ENCODE measurements at places on chromosomes 5 and 9. TPM values are rescaled to one million over a fixed set of nuclear protein-coding genes. Genes with fewer than 3 reads are reported as not detected.

Gene PTPN3
- 0.03 TPM for total RNA-seq

Gene OR1J2
- not detected for total RNA-seq

Gene TAF1L
- total RNA-seq, result 0.02 TPM

Gene GRM6
- total RNA-seq, result not detected

Gene ARHGEF39
- 13.8 TPM for total RNA-seq

Gene S1PR3
- 0.05 TPM for total RNA-seq

Gene SMIM33
- total RNA-seq, result 2.1 TPM

Gene MED10
- 51.6 TPM for total RNA-seq

Gene BTNL8
- not detected for total RNA-seq

Gene PCDHGA8
- 0.05 TPM for total RNA-seq

Gene PARP8
- total RNA-seq, result 72.7 TPM

Gene NDFIP1
- 80.4 TPM for total RNA-seq

Gene PELO
- 9.6 TPM for total RNA-seq

Gene RASGRF2
- 9.4 TPM for total RNA-seq

Gene FOXD4L6
- total RNA-seq, result not detected

Gene DOK3
- total RNA-seq, result 2.1 TPM

Gene ANXA1
- 59.9 TPM for total RNA-seq

Gene CCDC183
- total RNA-seq, result 0.46 TPM

Gene NR5A1
- not detected for total RNA-seq

Gene MAN2A1
- 41.1 TPM for total RNA-seq

Gene FSTL4
- not detected for total RNA-seq

Gene LEAP2
- 4.0 TPM for total RNA-seq

Gene WDR38
- not detected for total RNA-seq

Gene CNTLN
- total RNA-seq, result 0.43 TPM

Gene FAXDC2
- not detected for total RNA-seq

Gene MAST4
- 23.6 TPM for total RNA-seq

Gene OTP
- not detected for total RNA-seq

Gene DAP
- total RNA-seq, result 55.9 TPM

Gene RNF183
- total RNA-seq, result not detected

Gene PCDHB10
- not detected for total RNA-seq

Gene GMCL2
- total RNA-seq, result not detected

Gene CBY3
- 0.71 TPM for total RNA-seq

Gene FOXD4
- not detected for total RNA-seq

Gene ORM1
- not detected for total RNA-seq

Gene SCGB3A2
- total RNA-seq, result not detected

Gene CACFD1
- 1.6 TPM for total RNA-seq

Gene TUSC1
- not detected for total RNA-seq

Gene MCC
- 1.7 TPM for total RNA-seq

Gene CDKN2B
- 6.3 TPM for total RNA-seq

Gene FABP6
- not detected for total RNA-seq

Gene HRH2
- 36.1 TPM for total RNA-seq

Gene GPX8
- total RNA-seq, result not detected

Gene GARIN3
- total RNA-seq, result not detected

Gene MSX2
- not detected for total RNA-seq

Gene TEK
- not detected for total RNA-seq
